ENCODE measurements at places on chromosomes 13 and 19.

DNA sequence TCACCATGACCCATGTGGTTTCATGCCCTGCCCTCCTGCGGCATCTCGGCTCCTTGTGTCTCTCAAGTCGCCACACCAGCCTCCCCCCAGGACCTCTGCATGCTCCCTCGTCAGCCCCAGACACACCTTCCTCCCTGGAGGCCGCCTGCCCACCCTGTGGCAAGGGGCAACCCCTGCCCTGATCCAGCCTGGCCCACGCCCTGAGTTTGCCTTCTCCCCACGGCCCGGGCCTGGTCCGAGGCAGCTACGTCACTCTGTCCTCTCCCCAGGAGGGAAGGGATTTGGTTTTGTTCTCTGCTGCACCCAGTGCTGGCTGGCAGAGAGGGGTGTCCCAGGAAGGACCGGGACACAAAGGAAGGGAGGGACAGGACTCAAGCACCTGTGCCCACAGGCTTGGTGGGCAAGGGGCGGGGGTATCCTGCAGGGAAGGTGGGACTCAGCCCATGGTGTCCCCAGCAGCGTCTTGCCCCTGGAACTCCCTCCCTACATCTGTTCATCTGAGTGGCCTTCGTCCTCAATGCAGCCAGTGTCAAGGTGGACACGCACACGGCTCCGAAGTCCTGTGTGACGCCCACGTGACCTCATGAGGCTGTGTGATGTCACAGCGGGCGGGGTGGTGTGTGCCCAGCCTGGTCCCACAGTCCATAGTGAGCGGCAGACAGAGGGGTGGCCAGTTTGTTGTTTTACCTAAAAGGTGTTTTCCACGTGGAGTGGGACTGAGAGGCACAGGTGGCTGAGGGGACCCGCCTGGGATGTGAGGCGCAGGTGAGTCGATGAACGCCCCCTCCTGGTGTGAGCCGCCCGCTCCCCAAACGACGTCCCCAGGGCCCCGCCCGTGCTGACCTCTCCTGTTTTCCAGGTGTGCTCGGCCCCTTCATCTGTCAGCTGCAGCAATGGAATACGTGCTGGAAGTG is at the start of gene TEX29:
Gene TEX29 (plus strand): TSS at position 645 of the 914 bp plus-strand sequence. CDS start 249 bp downstream, at position 894.
- DNase-seq = no peak

- no peak for DNase-seq
Measured at GRCh38 chr13:21055511-21056045, 5.8 kb downstream of the LATS2 start.

DNA sequence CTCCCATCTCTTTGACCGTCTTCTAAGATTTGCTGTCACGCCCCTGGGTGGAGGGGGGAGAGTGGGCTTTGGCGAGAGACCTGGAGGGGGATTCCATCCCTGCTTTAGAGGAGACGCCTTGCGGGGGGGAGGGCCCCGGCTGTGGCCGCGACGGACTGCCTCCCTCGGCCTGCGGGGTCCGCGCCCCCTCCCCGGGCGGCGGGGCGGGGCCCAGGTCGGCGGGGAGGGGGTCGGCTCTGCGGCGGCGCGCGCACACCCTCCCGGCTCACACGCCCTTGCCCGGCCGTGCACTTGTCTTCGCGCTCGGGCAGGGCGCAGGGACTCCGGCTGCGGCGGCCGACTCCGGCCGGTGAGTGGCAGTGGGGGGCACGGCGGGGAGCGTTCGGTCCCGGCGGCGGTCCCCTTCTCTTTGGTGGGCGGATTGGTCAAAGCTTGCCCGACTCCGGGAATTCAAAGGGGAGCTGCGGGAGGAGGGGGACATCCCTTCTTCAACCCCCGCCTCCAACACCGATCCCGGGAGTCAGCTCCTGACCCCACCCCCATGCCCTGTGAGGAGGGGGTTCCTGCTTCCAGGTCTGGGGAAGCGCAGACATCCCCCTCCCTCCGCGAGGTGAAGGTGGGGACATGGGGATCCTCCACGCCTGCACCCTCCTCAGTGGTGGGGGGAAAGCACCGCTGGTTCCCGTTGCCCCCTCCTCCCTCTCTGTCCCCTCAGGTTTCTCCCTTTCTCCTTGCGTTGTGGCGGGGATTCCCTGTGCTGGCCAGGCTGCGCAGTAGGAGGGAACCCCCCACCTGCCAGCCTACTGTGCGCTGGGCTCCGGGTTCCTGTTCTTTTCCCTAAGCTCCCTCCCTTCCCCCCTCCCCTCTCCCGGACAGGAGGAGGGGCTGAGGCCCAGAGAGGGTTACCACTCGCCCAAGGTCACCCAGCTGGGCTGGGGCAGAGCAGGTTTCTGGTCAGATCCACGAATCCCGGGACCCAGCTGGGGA is 14.6 kb upstream of the KCNN1 start:
- DNase-seq = no peak

- DNase-seq = no peak
Measured at GRCh38 chr13:20247403-20247802, 15.3 kb upstream of the GJB6 start.

- DNase-seq = peak; percentile 51
Measured at GRCh38 chr19:29694669-29695627, 20.1 kb downstream of the C19orf12 start.

DNA sequence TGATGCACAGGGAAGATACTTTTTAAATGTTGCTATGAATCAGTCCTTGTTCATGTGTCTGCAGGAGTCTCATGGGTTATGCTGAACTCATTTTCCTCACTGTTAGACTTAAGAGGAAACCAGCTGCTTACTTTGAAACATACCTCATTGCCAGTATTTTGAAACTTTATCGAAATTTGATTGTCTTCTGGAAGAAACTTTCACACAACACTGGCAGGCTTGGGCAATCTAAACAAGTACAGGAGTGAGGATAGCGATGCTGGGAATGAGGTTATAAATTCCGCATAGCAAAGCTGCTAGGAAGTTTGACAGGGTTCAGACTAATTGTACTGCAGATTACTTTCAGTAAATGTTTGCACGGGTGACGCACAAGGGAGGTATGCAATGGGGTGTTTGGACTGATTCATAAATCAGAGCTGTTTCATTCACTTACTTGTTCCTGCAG is 245.7 kb downstream of the DNAJC15 start:
- DNase-seq = no peak

Measured in NCI-H1930 (cell line).